Uterus (tissue), 4 donors: ENCODE measurements at places on chromosomes 1 and 21. TPM values are rescaled to one million over a fixed set of nuclear protein-coding genes. Genes with fewer than 3 reads are reported as not detected.

Gene COL9A2
- total RNA-seq, result 2.0 TPM

Gene TPRG1L
- 43.4 TPM for total RNA-seq

Gene SPRR4
- not detected for total RNA-seq

Gene OPRD1
- not detected for total RNA-seq

Gene PRRX1
- 36.4 TPM for total RNA-seq

Gene TNFSF18
- total RNA-seq, result not detected

Gene SPRR3
- total RNA-seq, result 0.69 TPM

Gene USH2A
- total RNA-seq, result not detected

Gene CCDC24
- 10.6 TPM for total RNA-seq

Gene OR2G6
- not detected for total RNA-seq

DNA sequence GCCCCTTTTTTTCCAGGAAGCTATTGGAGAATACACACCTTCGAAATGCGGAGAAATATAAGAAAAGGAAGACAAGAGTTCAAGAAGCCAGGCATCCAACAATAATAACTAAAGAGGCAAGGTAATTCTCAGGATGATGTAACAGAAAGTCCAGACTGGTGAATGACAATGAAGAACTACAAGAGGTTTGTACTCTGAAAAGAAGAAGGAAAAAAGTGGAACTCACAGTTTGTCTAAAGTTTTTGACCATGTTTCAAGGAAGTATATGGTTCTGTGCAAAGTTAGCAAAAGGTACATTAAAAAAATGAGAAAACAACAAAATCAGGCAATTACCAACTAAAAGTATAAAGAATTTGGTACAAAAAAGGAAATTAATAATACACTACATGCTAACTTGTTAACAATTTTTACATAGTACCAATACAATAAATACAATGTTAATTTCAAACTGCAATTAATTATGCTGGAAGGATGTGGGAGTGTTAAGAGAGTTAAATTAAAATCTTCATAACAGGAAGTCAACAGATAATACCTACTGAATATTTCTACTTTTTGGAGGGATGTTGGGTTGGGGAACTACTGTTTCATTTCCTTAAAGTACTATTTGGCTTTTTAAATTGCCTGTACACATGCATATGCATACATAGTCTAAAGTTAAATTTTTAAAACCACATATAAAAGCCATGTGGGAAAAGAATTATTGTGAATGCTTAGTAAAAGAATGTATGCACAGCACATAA is 12.9 kb upstream of the CD55 start:
- DNase-seq, result no peak
- no peaks in the 10 kb centered on the region for H3K36me3 ChIP-seq
- no peaks in the 10 kb centered on the region for H3K27me3 ChIP-seq
- H3K4me3 ChIP-seq, result no peak overlapping the region
- H3K4me1 ChIP-seq, result no peaks in the 10 kb centered on the region

DNA sequence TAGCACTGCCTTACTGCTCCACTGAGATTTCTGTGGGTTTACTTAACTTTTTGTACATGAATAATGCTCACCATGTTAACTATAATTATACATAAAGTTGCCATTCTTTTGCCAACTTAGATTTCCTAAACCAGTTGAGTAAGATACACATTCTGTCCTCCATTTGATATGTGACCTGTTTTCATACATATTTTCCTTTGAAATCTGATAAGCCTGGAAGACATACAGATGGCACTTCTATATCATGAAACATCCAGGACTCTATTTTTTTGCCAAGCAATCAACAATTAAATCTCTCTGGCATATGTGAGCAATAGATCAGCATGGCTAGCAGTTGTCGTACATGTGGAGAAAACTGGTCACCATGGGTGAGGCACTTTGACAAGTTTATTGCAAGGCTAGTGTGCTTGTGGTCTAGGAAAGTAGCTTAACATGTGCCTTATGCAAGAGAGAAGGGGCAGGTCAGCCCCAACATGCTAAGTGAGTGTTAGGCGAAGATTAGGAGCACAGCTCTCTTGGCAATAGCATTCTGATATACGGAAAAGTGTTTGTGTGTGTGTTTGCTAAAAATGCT is 14.2 kb downstream of the PRRX1 start:
- H3K4me1 ChIP-seq, result no peaks in the 10 kb centered on the region
- H3K4me3 ChIP-seq, result no peak overlapping the region
- H3K27ac ChIP-seq, result peak overlapping the region; percentile 36
- no peaks in the 10 kb centered on the region for H3K36me3 ChIP-seq
- no peaks in the 10 kb centered on the region for H3K27me3 ChIP-seq

GRCh38 chr1:243639027-243639658 is 210.9 kb downstream of the AKT3 start:
- H3K27me3 ChIP-seq, result no peaks in the 10 kb centered on the region
- no peaks in the 10 kb centered on the region for H3K36me3 ChIP-seq
- no peak overlapping the region for H3K27ac ChIP-seq
- no peak overlapping the region for H3K4me3 ChIP-seq
- no peak for DNase-seq

- H3K4me3 ChIP-seq, result no peak overlapping the region
- H3K27me3 ChIP-seq, result no peaks in the 10 kb centered on the region
- no peaks in the 10 kb centered on the region for H3K4me1 ChIP-seq
- H3K27ac ChIP-seq, result no peak overlapping the region
Observed at GRCh38 chr1:5475572-5475971, 516.7 kb downstream of the NPHP4 start.

- DNase-seq, result no peak
- H3K27me3 ChIP-seq, result no peaks in the 10 kb centered on the region
- H3K36me3 ChIP-seq, result no peaks in the 10 kb centered on the region
- H3K27ac ChIP-seq, result no peak overlapping the region
Observed at GRCh38 chr1:6016191-6016865, 24.1 kb upstream of the NPHP4 start.

DNA sequence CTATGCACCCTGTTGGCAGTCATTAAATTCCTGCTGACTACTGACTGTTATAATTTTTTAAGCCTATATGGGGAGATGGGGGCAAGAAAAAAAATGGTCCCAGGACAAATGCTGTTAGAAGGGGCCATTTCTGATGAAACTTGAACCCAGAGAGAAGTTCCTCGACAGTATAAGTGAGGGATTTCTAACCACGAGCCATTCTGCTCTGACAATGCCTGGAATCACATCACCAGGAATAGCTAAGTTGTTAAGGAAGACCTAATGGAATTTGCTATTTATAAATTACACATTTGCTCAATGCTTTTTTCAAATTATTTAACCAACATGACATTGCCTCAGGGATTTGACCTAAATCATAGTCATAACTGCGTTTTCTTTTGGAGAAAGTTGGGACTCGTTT is 55.2 kb downstream of the LHX9 start:
- H3K4me3 ChIP-seq, result no peak overlapping the region
- DNase-seq, result no peak
- no peak overlapping the region for H3K27ac ChIP-seq
- H3K36me3 ChIP-seq, result no peaks in the 10 kb centered on the region
- H3K4me1 ChIP-seq, result no peaks in the 10 kb centered on the region

GRCh38 chr1:18128298-18128697 is 20.7 kb downstream of the IGSF21 start:
- H3K27ac ChIP-seq, result no peak overlapping the region
- H3K36me3 ChIP-seq, result no peaks in the 10 kb centered on the region
- H3K4me1 ChIP-seq, result no peaks in the 10 kb centered on the region
- H3K27me3 ChIP-seq, result no peaks in the 10 kb centered on the region
- no peak overlapping the region for H3K4me3 ChIP-seq

DNA sequence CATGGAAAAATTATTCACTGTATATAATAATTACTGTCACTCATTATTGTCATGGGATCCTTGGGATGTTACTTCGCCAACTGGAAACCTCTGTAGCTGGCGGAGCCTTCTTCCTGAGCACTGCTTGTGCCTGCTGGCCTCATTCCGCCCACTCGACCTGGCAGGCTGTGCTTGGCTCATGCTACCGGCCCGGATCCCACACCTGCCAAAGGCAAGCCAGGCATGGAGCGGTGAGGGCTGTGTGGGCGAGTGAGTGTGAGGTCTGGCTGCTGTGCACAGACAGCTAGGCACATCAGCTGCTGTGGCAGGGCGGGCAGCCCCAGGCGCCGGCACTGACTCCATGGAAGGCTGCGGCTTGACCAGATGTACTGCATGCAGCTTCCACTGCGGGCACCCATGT is 78.4 kb downstream of the DISP1 start:
- no peaks in the 10 kb centered on the region for H3K36me3 ChIP-seq
- no peaks in the 10 kb centered on the region for H3K4me1 ChIP-seq
- no peak overlapping the region for H3K4me3 ChIP-seq
- no peak for DNase-seq

DNA sequence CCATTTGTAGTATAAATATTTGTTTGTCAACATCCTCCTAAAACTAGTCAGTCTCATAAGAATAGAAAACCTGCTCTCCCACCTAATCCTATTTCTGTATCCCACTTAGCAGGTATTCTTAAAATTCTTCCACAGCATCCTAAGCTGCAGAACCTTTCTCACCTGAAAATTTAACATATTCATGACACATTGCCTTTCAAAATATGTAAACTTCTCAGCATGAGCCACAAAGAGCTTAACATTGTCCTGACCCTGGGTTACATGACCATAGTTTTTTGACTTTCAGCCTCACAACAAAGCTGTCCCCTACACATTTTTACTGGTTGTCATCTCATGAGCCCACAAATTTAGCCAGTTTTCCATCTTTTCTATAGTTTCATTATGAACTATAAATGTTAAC is 712.1 kb downstream of the LTN1 start:
- DNase-seq, result no peak
- H3K27me3 ChIP-seq, result no peaks in the 10 kb centered on the region
- no peaks in the 10 kb centered on the region for H3K36me3 ChIP-seq
- no peak overlapping the region for H3K4me3 ChIP-seq
- H3K27ac ChIP-seq, result no peak overlapping the region

DNA sequence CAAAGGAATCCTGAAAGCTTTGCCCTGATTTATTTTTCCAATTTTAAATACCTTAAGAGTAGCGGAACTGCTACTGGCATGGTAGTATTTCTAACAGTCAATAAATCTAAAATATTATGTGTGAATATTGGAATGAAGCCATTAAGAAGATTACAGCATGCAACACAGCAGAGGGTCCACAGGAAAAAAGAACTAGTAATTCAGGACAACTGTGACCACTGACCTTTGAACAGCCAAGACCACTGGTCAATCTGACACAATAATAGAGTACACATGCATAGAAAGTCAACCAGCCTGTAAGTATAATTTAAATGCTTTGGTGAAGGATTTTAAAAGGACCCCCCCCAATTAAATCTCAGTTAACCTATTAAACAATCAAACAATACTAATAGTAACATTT is 171.0 kb downstream of the DENND1B start:
- H3K27ac ChIP-seq, result no peak overlapping the region
- no peaks in the 10 kb centered on the region for H3K27me3 ChIP-seq
- no peak overlapping the region for H3K4me3 ChIP-seq
- H3K4me1 ChIP-seq, result no peaks in the 10 kb centered on the region

DNA sequence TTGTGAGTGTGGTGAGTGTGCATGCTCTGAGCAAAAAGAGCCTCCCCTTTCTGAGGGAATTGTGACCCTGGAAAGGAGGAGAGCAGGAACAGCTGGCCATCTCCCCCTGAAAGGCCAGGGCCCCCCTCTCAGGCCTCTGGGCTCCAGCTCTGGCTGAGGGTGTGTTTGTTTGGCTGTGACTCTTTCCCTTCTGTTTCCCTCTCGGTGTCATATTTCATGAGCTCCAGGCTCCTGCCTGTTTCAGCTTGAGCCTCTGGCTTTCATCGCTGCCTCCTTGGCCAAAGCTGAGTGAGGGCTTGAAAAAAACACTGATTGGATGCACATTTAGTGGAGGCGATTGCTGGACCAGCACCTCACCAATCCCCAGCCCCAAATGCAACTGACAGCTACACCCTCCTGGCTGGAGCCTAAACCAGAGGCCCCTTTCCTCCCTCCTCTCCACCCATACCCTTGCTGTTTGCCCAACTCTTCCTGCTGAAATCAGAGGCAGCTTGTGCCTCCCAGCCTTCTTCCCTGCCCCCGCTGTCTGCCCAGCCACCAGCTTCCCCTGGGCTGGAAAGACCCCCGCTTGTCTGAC is 64.1 kb downstream of the DDR2 start:
- H3K27me3 ChIP-seq, result no peaks in the 10 kb centered on the region
- peak overlapping the region; percentile 84 for H3K27ac ChIP-seq
- DNase-seq, result peak; percentile 89
- no peak overlapping the region for H3K4me3 ChIP-seq

GRCh38 chr1:233379869-233380438 is 52.4 kb downstream of the MAP3K21 start:
- H3K27me3 ChIP-seq, result no peaks in the 10 kb centered on the region
- no peak for DNase-seq
- no peaks in the 10 kb centered on the region for H3K4me1 ChIP-seq
- H3K27ac ChIP-seq, result no peak overlapping the region

DNA sequence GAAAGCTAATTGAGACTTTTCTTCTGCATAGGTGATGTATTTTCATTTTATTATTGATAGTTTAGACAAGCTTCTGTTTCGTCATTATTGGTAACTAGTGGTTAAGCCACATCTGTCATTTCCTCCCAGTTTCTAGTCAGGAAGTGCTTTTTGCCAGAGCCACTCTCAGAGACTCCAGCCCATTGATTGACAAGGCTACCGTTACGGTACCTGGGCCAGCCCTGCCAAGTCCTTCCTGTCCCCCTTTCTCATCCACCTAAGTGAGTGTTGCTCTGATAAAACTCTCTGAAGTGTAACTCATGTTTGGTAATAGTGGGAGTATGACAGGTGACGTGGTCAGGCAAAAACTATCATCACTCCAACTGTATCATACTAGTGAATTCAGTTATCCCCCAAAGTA is 29.6 kb upstream of the AGL start:
- DNase-seq, result no peak
- no peaks in the 10 kb centered on the region for H3K27me3 ChIP-seq
- no peak overlapping the region for H3K27ac ChIP-seq
- H3K4me1 ChIP-seq, result no peaks in the 10 kb centered on the region
- H3K4me3 ChIP-seq, result no peak overlapping the region
- no peaks in the 10 kb centered on the region for H3K36me3 ChIP-seq

GRCh38 chr1:150005606-150006005 is 4.9 kb downstream of the OTUD7B start:
- H3K4me1 ChIP-seq, result no peaks in the 10 kb centered on the region
- H3K4me3 ChIP-seq, result no peak overlapping the region
- H3K36me3 ChIP-seq, result no peaks in the 10 kb centered on the region
- no peak overlapping the region for H3K27ac ChIP-seq
- no peaks in the 10 kb centered on the region for H3K27me3 ChIP-seq

GRCh38 chr1:222310836-222311235 is 237.1 kb downstream of the HHIPL2 start:
- H3K27me3 ChIP-seq, result no peaks in the 10 kb centered on the region
- no peak overlapping the region for H3K4me3 ChIP-seq
- no peak overlapping the region for H3K27ac ChIP-seq
- no peaks in the 10 kb centered on the region for H3K36me3 ChIP-seq

- H3K27ac ChIP-seq, result no peak overlapping the region
- no peaks in the 10 kb centered on the region for H3K27me3 ChIP-seq
- H3K4me3 ChIP-seq, result no peak overlapping the region
- H3K4me1 ChIP-seq, result no peaks in the 10 kb centered on the region
Observed at GRCh38 chr1:75668813-75669212, 55.7 kb upstream of the ACADM start.

DNA sequence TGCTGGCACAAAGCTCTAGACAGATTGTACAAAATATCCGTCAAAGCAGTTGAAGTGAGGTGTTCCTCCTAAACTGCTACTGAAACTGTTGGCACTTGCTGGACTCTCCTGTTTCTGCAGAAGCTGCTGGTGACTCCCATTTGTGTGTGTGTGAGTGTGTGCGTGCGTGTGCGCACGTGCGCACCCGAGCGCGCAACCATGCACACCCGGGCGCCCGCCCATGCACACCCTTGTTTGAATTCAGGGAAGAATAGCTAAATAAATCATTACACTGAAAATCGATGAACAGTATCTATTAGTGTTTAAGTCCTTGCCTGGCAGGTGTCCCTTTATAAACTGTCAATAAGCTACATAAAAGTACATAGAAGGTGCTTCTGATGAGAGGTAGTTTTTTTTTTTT is 156.4 kb upstream of the B3GALT2 start:
- H3K4me1 ChIP-seq, result no peaks in the 10 kb centered on the region
- no peak overlapping the region for H3K27ac ChIP-seq
- H3K36me3 ChIP-seq, result no peaks in the 10 kb centered on the region
- H3K27me3 ChIP-seq, result no peaks in the 10 kb centered on the region
- no peak overlapping the region for H3K4me3 ChIP-seq
